ENCODE measurements at places on chromosomes 1 and 21. TPM values are rescaled to one million over a fixed set of nuclear protein-coding genes. Genes with fewer than 3 reads are reported as not detected.

DNA sequence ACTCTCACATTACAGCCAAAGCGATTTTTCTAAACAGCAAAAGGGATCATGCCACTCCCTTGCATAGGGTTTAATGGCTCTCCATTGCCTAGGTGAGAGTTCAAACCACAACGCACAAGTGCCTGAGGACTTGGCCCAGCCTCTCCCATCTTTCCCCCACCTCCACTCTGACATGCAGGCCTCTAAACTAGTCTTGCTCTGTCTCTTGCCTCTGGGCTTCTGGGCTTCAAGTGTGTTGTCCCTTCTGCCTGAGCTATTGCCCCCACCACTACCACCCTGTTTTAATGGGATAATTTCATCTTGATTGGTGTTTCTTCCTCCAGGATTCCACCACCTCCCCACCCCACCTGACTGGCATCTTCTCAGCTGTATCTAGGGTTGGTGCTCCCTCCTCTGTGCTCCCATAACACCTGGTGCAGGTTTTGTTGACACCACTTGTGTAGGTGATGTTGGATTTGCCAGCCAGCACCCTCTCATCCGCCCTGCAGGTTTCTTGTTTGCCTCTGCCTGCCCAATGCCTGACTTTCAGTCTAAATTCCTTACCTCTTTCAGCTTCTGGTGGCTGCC, 2.7 kb upstream of the ZBTB21 start:
- DNase-seq: no peak

DNA sequence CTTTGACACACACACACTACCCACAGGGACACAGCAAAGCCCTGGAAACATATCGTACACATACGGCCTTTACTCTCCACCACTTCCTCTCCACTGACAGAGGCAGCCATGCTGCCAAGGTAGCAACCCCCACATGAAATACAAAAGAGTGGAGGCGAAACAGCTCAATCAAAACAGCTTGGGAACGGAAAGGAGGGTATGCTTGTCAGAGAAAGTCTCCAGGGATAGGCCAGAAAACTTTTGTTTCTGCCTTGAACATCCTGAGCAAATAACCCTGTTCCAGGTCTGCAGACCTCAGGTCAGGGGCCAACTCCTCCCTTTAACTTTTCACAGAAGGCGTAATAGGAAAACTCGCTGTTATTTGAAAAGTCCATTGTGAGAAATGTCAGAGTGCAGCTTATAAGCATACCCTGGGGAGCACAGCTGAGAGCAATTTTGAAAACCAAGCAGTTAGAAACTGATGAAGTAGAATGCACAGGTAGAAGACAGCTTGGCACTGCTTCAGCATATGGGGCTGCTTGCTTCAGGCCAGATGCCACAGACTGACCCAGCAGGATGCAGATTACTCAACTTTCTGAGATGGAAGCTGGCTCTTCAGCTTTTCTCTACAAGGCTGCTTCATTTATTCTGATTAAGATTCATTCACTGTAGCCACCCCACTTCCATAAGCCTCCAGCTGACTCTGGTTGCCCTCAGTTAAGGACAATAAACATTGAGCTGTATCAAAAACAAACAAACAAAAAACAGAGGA, 18.0 kb downstream of the KIAA0319L start:
- no peak for DNase-seq

GRCh38 chr1:108808438-108808837, 48.5 kb downstream of the AKNAD1 start:
- DNase-seq: no peak

GRCh38 chr1:154796303-154796892, 73.7 kb downstream of the KCNN3 start:
- DNase-seq: no peak

- no peak for DNase-seq
Measured at GRCh38 chr1:55506740-55507577, 291.8 kb upstream of the USP24 start.

- peak; percentile 89 for DNase-seq
Measured at GRCh38 chr1:200877839-200878551, 5.2 kb downstream of the GPR25 start.

DNA sequence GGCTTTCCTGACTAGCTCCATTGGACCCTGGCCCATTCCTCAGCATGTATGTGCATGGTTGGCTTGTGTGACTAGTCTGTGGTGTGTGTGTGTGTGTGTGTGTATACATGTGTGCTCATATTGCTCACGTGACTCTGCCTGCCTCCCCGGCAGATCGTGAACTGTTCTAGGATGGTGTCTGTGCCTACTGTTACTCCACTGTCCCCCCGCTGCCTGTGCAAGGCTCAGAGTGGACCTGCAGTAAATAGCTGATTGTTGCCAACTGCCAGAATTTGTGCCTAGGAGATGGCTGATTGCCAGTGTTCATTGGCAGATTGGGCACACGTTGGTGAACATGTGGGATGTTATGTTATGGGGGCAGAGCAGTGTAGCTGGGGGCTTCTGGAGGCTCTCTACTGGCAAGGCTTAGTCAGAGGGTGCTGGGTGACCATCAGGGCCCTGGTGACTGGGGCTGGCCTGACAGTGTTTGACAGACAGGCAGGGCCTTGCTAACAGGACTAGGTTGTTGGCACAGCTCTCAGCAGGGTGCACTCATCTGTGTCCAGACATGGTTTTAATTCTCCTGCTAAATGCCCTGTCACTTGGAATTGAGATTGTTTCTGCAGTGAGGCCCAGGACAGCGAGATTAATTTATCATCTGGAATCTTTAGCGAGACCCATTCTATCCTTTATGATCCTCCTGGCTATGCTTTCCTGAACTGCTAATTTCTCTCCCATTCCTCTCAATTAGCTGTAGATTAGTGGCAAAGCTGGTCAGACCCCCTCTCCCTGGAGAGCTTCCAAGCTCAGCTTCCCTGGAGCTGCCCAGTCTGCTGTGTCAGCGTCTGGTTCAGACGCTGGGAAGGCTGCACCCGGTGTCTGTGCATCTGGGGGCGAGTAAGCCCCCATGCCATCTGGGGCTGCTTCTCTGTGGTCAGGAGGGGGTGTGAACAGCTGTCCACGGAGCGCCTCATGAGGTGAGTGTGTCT, 20.8 kb downstream of the SLC6A17 start:
- DNase-seq: no peak

DNA sequence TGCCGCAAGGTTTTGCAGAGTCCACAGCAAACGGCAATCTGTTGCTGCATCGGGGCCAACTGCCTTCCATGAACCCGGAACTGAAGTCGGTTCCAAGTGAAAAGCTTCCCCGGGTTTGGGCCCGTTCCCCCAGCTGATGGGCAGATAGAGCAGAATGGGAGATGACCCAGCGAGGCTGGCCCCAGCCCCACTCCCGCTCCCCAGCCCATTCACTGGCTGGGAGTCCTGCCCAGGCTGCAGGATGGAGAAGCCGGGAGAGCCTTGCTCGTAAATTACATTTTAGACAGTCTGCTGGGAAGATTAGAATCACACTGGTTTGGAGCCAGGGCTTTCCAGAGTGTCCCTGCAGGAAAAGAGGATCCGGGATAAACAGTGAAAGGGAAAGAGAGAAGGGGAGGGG, 31.6 kb upstream of the PAX7 start:
- no peak for DNase-seq

- DNase-seq: no peak
Measured at GRCh38 chr1:83499998-83500397, 498.9 kb downstream of the TTLL7 start.

GRCh38 chr1:230823931-230824381, 44.4 kb downstream of the C1orf198 start:
- no peak for DNase-seq

GRCh38 chr1:230109895-230110667, 43.0 kb downstream of the GALNT2 start:
- peak; percentile 91 for DNase-seq

Gene KCNJ9
- not detected for total RNA-seq

Gene SLFNL1
- total RNA-seq: 0.35 TPM

All from activated T-cell treated with anti-CD3 and anti-CD28 coated beads, Interleukin-2, amount 50 U/mL, for 72 hours (primary cell).